Body of pancreas (tissue), 4 donors: ENCODE measurements at places on chromosomes 2 and 18. TPM values are rescaled to one million over a fixed set of nuclear protein-coding genes. Genes with fewer than 3 reads are reported as not detected.
A peak's percentile ranks its signal among the peaks of the same experiment; 100 is the strongest.

DNA sequence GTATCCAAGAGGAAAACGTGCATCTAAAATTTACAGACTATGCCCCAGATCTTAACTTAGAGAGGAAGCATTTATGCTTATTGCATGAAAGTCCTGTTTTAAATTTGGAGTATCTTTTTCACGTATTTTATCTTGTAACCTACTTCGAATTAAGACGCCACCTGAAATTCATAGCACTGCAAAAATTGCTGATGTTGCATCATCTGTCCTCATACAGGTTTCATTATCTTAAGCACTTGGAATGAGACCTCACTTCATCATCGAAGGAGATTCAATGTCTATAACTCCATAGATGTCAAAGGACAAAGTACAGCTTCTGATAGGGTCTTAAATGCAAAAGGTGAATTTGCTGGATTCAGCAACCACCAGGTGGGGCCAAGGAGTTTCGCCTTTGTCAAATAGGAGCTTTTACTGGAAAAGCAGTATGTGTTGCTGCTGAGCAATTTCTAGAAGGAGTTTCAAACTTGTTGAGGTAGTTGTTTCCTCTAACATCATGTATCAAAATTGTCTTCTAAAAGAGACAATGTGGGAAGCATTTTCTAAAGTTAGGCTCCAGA is 106.4 kb upstream of the CCDC85A start:
- H3K36me3 ChIP-seq: no peaks in the 10 kb centered on the region
- no peak overlapping the region for H3K4me3 ChIP-seq
- no peak overlapping the region for H3K27ac ChIP-seq
- no peaks in the 10 kb centered on the region for H3K4me1 ChIP-seq
- peak; percentile 42 for DNase-seq

GRCh38 chr18:2656237-2656980 is 883 bp downstream of the SMCHD1 start:
- H3K36me3 ChIP-seq: no peaks in the 10 kb centered on the region
- peak overlapping the region; percentile 89 for H3K4me3 ChIP-seq
- peak; percentile 57 for DNase-seq
- H3K27me3 ChIP-seq: no peaks in the 10 kb centered on the region

The MTCL1 gene
- total RNA-seq: 15.3 TPM

DNA sequence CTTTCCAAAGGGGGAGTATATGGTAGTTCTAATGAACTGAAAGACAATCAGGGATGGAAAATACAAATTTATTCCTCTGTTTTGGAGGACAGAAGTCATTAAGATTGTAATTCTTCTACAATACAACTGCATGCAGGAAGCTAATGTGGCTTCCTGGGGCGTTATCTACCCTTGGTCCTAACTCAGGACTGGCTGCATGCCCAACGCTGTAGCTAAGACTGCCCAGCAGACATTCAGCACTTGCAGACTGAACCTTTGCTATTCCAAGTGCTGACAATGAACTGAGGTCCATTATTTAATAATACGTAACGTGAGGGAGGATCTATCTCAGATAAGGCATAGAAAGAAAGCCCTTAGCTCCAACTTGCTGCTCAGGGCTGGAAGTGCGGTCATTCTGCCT is 53.2 kb downstream of the ZAP70 start:
- no peak overlapping the region for H3K4me3 ChIP-seq
- peaks cover 7% of the 10 kb centered on the region for H3K36me3 ChIP-seq
- no peaks in the 10 kb centered on the region for H3K4me1 ChIP-seq
- H3K27me3 ChIP-seq: no peaks in the 10 kb centered on the region
- no peak for DNase-seq
- no peak overlapping the region for H3K27ac ChIP-seq

The STARD7 gene
- 91.3 TPM for total RNA-seq

GRCh38 chr2:215542690-215543089 is 106.8 kb upstream of the FN1 start:
- no peaks in the 10 kb centered on the region for H3K36me3 ChIP-seq
- no peak overlapping the region for H3K27ac ChIP-seq
- DNase-seq: no peak
- H3K4me3 ChIP-seq: no peak overlapping the region
- no peaks in the 10 kb centered on the region for H3K27me3 ChIP-seq

The SERPINB7 gene
- total RNA-seq: not detected

DNA sequence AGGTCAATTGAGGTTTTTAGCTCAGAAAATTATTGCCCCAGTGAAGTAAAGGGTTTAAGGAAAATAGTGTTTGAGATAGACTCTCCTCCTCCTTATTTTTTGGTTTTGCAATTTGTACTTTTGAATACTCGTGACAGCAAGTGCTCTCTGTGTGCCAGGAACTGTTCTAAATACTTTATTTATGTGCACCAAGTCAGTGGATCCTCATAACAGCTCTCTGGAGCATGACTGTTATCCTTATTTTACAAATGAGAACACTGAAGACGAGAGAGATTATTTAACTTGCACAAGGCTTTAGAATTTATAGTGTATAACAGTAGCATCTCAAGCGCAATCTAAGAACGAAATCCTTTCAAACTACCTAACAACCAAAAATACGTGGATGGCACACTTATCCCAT is 24.7 kb downstream of the BABAM2 start:
- H3K4me3 ChIP-seq: no peak overlapping the region
- peak overlapping the region; percentile 54 for H3K27ac ChIP-seq
- no peaks in the 10 kb centered on the region for H3K27me3 ChIP-seq
- H3K4me1 ChIP-seq: peaks cover 16% of the 10 kb centered on the region
- no peaks in the 10 kb centered on the region for H3K36me3 ChIP-seq

The TRIM43 gene
- not detected for total RNA-seq

The TUBA3E gene
- total RNA-seq: not detected

- H3K4me3 ChIP-seq: no peak overlapping the region
- H3K27ac ChIP-seq: no peak overlapping the region
- no peaks in the 10 kb centered on the region for H3K27me3 ChIP-seq
- DNase-seq: no peak
These were observed 28.7 kb downstream of the ELP2 start for GRCh38 chr18:36158266-36158867.

GRCh38 chr2:15693926-15694588 is 102.4 kb downstream of the DDX1 start:
- H3K4me1 ChIP-seq: no peaks in the 10 kb centered on the region
- H3K36me3 ChIP-seq: no peaks in the 10 kb centered on the region
- DNase-seq: no peak
- no peak overlapping the region for H3K27ac ChIP-seq

GRCh38 chr2:223513771-223514455 is 88.2 kb downstream of the SCG2 start:
- DNase-seq: no peak
- no peaks in the 10 kb centered on the region for H3K27me3 ChIP-seq
- no peak overlapping the region for H3K4me3 ChIP-seq
- H3K4me1 ChIP-seq: no peaks in the 10 kb centered on the region
- H3K36me3 ChIP-seq: no peaks in the 10 kb centered on the region

GRCh38 chr18:37537868-37538525 is 27.6 kb downstream of the CELF4 start:
- H3K4me3 ChIP-seq: no peak overlapping the region
- no peaks in the 10 kb centered on the region for H3K36me3 ChIP-seq
- H3K27me3 ChIP-seq: peaks cover 7% of the 10 kb centered on the region
- H3K27ac ChIP-seq: no peak overlapping the region
- DNase-seq: peak; percentile 75

- no peak overlapping the region for H3K27ac ChIP-seq
- no peak for DNase-seq
- no peaks in the 10 kb centered on the region for H3K36me3 ChIP-seq
- H3K27me3 ChIP-seq: no peaks in the 10 kb centered on the region
- no peaks in the 10 kb centered on the region for H3K4me1 ChIP-seq
These were observed 128.6 kb downstream of the SMAD2 start for GRCh38 chr18:47801817-47802216.
